Stimulated activated CD8-positive, alpha-beta memory T cell treated with anti-CD3 and anti-CD28 coated beads, Interleukin-2, amount 100 ng/mL, for 1 hour (primary cell): ENCODE measurements at places on chromosomes 3 and 15.

GRCh38 chr3:114336857-114337256 lies 43.0 kb downstream of the TIGIT start:
- DNase-seq = no peak

DNA sequence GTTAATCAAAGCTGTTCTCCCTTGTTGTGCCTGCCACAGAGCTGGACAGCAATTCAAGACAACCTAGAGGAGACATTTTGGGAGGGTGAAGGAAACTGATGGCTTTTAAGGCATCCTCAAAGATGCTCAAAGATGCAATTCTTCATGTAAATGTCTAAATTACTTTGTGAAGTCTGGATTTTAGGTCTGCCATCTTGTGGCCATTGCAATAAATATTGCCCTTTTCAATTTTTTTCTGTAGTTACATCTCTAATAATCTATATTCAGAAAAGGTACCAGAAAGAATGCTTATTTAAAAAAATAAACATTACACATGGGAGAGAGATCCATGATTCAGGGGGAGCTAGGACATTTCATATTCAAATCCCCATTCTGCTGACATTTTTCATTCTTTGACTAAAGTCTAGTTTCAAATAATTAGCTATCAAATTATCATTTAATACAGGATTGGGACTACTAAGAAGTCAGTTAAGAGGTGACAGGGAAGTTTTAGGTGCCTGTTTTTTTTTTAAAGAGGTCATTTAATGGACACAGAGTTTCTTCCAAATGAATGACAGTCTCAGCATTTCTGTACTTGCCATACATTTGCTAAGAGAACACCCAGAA lies 259.8 kb upstream of the WNT5A start:
- DNase-seq = no peak

DNA sequence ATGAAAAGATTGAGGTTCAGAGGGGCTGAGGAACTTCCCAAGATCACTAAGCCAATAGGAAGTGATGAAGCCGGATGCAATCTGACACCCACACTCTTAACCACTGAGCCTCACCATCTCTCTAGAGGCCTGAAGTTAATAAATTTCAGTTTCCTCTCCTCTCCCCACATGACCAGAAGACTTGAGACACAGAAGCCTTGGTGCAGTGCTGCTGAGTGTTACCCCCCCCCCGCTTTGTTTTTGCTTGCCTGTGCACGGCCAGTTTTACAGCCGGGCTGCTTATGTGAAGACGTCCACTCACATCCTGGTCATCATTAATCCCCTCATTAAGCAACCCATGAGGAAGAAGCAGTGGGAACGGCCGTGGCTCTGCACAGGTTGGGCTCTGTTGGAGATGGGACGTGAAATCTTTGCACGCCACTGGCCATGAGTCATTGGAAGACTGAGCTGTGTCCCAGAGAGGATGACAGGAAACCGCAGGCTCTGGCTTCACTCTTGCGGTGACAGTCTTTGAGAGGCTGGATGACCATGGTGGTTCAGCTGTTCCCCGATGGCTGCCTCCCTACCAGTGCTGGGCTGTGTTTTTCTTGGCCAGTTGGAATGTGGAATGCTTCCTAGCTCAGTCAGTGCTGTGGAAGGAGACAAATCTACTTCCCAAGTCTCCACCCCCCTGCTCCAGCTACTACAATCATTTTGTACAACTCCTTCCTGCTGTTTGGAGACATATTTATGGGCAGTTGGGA lies 232.6 kb upstream of the LRTM1 start:
- no peak for DNase-seq

DNA sequence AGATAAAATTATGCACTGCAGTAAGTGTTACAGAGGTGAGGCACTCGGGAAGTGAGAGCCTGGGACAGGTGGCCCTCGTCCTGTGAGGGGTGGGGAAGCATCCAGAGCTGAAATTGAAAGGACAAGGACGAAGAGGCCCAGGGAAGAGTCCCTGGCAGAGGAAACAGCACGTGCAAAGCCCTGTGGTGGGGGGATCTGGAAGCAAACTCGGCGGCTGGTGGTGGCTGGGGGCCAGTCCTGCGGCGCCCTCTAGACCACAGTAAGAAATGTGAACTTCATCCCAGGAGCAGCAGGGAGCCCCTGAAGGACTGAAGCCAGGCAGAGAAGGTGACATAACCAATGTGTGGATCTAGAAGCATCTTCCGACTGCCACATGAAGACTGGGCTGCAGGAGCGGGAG lies 42.8 kb downstream of the GRIP2 start:
- no peak for DNase-seq

DNA sequence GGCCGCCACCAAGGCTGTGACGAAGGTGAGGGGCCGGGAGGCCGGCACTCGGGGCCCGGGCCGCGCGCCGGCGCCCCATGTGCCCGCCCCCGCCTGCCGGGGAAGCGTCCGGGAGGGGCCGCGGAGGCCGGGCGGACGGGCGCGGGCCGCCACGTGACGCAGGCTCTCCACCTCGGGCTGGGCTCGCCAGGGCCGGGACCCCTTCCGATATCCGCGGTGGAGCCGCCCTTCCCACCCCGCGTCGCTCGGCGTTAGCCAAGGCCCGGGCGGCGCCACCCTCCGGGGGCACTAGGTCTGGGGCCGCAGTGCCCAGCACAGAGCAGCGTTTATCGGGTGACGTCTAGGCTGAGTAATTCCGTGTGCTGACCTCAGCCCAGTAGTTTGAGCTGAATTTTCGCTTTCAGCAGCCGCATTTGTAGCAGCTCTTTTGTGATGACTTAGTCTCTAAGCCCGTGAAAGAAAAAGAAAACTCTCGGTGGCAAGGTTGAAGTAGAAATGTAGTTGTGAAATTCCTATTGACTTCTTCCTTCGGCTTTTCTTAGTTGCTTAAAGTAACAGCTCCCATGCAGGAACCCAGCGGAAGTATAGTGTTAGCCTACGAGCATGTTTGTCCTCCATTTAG lies 885 bp downstream of the CDV3 start:
- DNase-seq = peak; percentile 53

DNA sequence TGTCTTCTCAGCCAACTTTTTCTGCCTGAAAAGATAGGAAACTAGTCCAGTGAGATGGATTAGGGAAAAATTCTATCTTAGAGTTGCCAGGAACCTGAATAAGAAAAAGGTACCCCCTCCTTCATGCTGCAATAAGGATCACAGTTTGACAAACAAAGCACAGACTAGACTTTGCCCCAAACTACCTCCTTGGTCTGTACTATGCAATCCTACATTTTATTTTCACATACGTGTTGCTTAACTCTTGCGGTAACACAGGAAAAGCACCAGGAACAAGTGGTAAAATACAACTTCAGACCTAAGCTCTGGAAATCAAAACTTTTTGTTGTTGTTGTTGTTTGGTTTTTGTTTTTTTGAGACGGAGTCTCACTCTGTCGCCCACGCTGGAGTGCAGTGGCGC lies 11.3 kb upstream of the IL12A start:
- DNase-seq = no peak

GRCh38 chr3:46881596-46882376 lies 4.3 kb downstream of the PTH1R start:
- no peak for DNase-seq

GRCh38 chr3:44958386-44958785 lies 17.6 kb downstream of the ZDHHC3 start:
- DNase-seq = no peak

- DNase-seq = no peak
These were observed 76.3 kb downstream of the XXYLT1 start for GRCh38 chr3:195194559-195195206.

DNA sequence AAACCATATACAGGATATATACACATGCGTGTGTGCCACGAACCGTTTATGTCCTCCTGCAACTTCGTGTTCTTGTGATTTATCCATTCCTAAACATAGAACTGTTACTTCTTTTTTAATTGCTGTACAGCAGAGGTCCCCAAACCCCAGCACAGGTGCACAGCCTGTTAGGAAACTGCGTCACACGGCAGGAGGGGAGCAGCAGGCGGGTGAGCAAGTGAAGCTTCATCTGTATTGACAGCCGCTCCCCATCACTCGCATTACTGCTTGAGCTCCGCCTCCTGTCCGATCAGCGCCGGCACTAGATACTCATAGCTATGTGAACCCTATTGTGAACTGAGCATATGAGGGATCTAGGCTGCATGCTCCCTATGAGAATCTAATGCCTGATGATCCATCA lies 34.9 kb upstream of the NRROS start:
- no peak for DNase-seq

DNA sequence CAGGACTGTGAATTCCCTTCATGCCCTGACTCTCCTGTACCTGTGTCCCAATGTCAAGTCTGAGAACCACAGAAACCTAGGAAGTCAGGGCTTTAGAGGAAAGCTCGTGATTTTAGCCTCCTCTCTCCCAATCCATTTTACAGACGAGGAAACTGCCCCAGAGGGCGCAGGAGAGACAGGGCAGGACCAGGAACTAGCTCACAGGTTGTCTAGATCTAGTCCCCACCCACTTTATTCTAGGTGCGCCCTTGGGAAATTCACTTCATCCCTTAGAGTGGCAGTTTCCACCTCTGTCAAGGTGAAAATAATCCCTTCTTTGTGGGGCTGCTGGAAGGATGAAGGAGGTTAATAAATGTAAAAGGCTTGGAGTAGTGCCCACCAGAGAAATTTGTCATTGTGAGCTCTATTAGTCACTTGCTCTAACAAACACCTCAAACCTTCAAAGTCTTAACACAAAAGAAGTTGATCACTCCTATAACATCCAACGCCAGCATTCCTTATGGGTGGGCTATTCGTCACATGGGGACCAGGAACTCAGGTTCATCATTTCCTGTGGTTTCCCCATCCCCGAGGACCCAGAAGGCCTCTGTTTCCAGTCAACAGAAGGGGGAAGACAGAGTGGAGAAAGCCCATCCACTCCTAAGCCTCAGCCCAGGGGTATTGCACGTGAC lies 282.3 kb downstream of the XXYLT1 start:
- no peak for DNase-seq

DNA sequence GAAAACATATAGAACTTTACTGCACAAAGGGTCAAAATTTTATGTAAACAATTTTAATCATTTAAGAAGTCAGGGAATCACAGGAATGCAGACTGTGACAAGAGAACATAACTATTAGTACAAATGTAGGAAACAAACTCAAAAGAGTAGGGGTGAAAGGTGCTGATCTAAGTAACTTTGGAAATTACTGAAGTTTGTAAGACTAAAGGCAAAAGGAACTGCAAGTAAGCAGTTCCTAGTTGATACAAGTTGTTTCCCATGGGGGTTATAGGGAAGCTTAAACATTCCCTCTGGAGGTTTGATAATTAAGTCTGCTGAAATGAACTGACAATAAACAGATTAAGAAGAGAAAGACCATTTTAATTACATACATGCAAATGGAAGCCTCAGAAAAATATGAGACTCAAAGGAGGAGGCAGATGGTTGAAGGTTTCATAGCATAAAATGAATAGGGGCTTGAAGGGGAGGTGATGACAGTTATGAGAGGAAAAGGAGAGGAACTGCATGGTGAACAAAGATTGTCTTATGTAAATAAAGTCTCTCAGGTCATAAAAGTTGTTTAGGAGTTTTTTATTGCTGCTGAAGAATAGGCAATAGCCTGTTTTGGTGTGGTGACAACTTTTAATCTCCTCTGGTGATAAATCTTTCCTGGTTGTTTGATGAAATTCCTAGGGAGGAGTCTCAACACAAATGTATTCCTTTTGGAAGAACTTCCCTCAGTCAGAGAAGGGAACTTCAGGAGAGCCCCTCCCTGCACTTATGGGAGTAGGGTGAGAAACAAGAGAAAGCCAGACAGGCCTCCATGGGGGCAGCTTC lies 17.1 kb downstream of the SETMAR start:
- no peak for DNase-seq

DNA sequence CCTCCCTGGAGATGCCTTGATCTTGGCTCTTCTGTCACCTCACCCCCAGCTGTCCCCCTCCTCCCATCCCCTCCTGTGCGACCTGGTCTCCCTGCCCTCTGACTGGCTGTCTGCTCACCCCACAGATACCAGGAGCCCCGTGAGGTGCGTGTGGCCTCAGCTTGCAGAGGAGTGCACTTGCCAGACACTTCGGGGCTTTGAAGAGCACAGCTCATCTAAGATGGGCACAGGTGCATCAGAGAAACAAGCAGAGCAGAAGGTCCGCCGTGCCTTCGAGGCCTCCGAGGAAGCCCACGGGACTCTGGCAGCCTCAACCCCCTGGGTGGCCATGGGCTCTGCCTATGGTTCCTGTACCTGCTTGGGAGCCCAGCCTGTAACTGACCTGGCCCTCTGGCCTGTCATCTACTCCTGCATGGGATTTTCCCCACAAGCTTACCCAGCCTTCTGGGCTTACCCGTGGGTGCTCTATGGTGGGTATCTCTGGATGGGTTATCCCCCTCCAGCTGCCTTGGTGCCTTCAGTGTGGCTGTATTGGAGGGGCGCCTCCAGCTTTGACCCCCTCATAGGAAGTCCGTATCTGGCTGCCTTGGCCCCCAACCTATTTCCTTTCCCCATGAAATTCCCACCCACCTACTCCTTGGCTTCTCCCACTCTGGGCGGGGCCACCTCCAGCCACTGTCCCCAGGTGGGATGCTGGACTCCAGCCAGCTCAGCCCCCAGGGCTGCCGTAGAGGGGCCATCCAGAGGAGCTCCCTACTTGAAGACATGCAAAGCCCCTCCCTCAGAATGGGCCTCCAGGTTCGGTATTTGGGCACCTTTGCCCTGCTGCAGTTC lies 3.8 kb downstream of the PRR23E start:
- no peak for DNase-seq

DNA sequence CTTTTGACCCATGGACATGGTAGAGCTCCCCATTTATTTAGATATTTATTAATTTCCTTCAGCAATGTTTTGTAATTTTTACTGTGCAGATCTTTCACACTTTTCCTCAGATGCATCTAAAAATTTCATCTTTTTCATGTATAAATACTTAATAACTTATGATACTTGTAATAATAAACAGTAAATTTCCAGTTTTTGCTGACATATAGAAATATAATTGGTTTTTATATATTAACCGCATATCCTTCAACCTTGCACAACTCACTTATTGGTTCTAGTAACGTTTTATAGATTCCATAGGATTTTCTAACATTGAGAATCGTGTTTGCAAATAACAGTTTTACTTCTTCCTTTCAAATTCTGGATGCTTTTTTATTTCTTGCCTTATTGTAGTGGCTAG lies 3.5 kb upstream of the ZNF621 start:
- no peak for DNase-seq

DNA sequence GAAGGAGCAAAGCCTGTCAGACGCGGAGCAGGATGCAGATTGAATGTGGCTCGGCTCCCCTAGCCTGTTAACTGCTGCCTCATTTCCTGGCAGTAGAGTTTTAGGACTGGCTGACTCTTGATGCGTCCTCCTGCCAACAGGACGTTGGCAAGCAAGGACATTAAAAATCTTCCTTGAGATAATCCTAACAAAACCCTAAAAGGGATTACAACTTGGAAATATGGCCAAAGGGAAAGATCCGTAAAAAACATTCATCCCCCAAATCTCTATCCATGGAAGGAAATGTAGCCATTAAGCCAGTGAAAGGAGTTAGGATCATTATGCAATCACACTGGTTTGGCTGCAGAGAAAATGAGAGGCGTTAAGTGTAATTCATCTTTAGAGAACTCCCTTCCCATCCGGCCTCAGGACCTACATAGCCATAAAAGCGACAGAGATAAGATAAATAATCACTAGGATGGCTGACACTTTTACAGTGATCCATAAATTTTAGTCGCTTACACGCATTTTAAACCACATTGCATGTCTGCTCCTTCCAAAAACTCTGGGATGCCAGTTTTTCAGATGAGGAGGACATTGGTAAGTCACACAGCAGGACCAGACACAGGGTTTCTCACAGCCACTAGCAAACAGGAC lies 44.5 kb upstream of the C3orf80 start:
- no peak for DNase-seq
